NCI-H1436 (cell line): ENCODE measurements at places on chromosomes 7 and 10.

- DNase-seq, result peak; percentile 60
Measured at GRCh38 chr7:112789817-112790585, at the start of gene TMEM168. TMEM168 (minus strand) TSS chr7:112790393; CDS start chr7:112784825, 5,568 bp downstream.

DNA sequence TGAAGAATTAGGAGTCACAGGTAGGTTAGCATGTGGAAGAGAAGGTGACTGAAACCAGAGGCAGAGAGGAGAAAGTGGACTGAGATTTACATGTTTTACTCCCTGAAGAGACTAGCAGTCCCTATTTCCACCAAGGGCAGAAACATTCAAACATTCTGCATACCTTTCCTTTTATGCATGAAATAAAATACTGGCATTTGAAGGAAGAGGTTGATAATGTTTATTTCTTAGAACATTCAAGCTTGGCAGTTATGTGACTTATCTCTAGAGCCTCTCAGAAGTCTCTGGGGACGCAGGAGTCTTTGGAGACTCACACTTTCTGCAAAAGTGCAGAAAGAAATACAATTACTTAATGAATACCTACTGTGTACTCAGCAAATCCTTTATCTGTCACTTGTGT is 507.1 kb upstream of the C7orf33 start:
- no peak for DNase-seq

GRCh38 chr10:112724404-112724991 is 225.5 kb upstream of the TCF7L2 start:
- no peak for DNase-seq

GRCh38 chr7:83347945-83348444 is 185.3 kb upstream of the PCLO start:
- DNase-seq, result no peak
